Activated CD8-positive, alpha-beta memory T cell treated with anti-CD3 and anti-CD28 coated beads for 24 hours (primary cell): ENCODE measurements at places on chromosomes 2 and 18.
A peak's percentile ranks its signal among the peaks of the same experiment; 100 is the strongest.

- peak; percentile 57 for DNase-seq
These were observed 70.4 kb upstream of the CYP1B1 start for GRCh38 chr2:38146275-38146906.

- no peak for DNase-seq
These were observed 113.4 kb upstream of the GLI2 start for GRCh38 chr2:120622159-120622869.

DNA sequence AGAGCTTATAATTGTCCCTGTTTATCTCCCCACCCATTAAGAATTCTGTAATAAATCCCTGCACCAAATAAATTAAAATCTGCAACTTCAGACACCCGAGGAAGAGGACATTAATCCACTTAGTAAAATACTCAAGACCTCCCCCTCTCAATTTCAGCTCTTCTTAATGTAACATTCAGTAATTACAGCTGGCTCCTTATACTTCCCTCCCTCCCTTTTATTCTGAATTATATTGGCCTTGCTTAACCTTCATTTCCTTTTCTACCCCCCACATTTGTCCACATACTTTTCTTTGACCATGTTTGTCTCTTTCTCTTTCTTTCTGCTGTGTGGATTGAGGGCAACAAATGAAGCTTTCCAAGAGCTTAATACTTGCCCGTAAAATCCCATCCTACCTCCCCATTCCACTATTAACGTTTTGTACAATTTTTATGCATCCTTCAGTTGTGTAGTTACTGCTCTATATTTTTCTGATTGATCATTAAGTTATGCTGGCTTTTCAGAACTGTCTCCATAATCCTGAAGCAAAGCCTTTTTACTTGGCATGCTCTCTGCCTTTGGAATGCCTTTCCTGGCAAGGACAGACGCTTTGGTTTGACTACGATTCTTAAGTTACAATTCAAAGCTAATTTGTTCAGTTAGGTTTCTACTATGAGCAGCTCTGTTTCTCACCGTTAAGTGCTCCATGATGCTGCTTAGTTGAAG lies 580.1 kb downstream of the ZEB2 start:
- DNase-seq = no peak

DNA sequence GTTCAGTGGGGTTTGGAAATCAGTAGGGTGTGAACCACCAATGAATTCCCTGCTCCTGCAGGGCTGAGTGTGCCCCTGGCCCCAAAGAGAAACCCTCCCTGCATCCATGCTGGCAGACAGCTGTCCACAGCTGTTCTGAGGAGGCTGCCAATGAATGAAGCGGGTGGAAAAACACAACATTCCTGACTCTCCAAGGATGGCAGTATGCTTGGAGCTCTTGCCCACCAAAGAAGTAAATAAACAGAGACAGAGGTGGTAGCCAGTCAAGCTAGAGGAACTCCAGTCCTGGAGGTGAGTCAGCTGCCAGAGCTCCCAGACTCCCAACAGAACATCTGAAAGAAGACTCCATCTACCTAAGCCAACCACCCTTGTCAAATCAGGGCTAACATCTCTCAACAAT lies 6.2 kb downstream of the ZBTB7C start:
- DNase-seq = no peak

DNA sequence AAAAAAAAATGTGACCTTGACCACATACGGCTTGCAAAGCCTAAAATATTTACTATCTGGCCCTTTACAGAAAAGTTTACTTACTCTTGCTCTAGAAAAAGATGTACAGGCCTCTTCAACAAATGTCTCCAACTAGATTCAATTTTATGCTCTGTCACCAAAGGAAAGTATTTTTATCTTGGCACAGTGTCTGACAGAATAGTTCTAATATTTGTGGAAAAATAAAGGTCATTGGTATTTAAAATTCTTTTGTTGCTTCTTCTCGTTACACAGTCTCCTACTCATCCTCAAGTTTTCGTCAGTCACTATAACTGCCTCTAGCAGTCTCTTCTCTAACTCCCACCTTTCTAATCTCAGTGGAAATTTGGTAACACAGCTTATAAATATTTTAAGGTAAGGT lies 1.4 kb downstream of the RBKS start:
- no peak for DNase-seq

GRCh38 chr2:218081063-218081462 lies 12.0 kb downstream of the RUFY4 start:
- no peak for DNase-seq

DNA sequence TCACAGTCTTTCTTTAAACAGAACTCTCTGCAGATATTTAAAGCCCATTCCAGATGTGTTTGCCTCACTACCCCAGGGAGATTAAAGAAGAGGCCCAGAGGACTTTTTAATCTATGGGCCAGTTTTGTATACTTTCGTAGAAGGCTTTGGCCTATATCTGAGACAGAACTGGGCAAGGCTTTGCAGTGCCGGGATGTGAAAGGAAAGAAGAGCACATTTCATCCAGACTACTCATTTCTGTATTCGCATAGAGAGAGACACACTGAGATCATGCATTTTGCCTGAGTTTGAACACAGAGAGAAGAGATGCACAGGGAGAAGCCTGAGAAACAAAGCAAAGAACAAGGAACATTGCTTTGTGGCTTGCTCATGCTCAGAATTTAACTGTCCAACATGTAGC lies 54.9 kb upstream of the SLC5A7 start:
- no peak for DNase-seq

- DNase-seq = no peak
These were observed 179.9 kb upstream of the NETO1 start for GRCh38 chr18:73047688-73048087.

GRCh38 chr18:9951022-9951859 lies 37.4 kb downstream of the VAPA start:
- no peak for DNase-seq

- peak; percentile 85 for DNase-seq
These were observed 42.6 kb upstream of the EDAR start for GRCh38 chr2:109031476-109032228.

DNA sequence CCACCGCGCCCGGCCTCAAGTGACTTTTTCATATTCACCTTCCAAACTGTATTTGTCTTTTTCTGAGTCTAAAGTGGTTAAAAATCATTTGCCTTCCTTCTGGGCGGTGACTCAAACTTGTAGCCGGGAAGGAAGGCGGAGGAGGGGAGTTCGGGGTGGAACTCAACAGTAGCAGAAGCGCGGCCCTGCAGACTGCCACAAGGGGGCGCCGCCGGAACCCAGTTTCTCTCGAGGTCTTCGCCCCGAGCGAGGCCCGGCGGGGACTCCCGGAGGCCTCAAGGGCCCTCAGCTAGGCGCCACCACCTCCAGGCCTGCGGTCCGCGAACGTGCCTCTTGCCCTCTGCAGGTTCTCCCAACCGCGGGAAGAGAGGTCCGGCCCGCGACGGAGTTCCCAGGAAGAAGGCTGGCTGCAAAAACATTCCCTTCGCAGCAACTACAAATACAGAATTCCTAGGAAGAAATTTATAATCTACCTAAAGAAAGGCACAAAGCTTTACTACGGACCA lies 16.8 kb upstream of the ITM2C start:
- DNase-seq = peak; percentile 98

DNA sequence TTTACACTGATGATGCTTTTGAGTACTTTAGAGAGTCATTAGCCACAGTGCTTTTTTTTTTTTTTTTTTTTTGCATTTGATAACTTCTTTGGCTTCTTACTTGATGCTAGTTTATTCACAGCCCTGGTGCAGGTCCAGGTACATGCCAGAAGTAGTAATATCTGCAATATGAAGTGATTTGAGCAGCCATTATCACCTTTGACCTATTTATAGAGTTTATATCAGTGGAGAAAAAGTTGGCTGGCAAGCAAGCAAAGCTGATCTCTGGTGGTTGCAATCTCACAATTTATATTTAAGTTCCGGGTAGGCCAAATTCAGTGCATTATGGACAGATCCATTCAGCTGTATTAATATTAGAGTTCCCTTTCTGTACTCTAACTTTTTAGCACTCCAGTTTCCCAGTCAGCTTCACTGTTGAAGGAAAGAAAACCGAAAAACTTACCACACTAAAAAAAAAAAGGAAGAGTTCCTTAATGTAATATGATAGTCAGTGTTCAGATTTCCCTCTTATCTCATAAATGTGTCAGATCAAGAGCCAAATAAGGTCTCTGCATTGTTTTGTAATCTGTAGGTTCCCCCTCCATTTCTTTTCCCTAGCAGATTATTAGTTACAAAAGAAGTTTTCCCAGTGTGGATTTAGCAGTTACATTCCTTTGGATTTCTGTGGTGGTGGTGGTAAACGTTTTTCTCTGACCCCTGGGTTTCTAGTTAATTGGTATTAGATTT lies 78.6 kb downstream of the HAUS1 start:
- DNase-seq = no peak

- DNase-seq = no peak
These were observed 362.9 kb downstream of the ZEB2 start for GRCh38 chr2:144156736-144157640.

DNA sequence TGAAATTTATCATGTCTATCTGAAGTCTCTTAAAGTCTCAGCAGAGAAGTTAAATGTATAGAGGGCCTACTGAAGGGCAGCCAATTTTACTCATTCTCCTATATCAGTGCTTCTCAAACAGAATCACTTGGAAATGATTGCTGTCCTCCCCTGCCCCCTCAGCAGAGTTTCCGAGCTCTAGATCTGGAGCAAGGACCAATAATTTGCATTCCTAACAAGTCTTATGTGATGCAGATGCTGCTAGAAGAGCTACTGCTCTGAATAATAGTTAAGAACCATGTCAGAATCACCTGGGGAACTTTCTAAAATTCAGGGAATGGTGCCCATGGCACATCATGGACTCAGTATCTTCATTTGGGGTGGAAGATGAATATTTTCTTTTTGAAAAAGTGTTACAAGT lies 105.6 kb upstream of the EPHA4 start:
- DNase-seq = no peak

DNA sequence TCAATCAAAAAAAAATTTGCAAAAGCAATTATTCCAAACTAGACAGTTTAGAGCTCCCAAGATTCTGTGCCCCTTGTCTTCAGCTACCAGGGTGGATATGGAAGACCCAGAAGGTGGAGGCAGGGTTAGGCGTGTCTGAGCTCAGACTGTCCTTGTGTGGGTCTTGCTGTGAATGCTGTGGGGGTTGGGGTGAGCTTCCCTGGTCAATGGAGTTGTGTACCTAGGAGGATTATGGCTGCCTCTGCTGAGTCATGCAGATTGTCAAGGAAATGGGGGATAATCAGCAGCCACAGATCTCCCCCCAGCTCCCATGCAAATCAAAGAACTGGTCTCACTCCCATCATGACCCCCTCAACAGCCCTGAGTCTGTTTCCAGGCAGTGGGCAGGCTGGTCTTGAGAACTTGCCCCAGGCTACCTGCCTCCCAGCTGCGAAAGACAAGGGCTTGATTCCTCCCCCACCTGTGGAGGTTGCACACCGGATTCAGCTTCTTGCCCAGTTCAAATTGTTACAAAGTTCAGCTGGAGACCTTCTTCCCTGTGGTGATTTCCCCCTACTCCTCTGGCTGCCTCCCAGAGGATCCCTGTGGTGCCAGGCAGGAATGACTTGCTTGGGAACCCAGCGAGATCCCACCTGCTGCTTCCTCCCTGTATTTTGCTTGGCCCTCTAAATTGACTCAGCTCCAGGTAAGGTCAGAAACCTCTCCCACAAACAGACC lies 77.0 kb downstream of the RAD51AP2 start:
- DNase-seq = no peak

DNA sequence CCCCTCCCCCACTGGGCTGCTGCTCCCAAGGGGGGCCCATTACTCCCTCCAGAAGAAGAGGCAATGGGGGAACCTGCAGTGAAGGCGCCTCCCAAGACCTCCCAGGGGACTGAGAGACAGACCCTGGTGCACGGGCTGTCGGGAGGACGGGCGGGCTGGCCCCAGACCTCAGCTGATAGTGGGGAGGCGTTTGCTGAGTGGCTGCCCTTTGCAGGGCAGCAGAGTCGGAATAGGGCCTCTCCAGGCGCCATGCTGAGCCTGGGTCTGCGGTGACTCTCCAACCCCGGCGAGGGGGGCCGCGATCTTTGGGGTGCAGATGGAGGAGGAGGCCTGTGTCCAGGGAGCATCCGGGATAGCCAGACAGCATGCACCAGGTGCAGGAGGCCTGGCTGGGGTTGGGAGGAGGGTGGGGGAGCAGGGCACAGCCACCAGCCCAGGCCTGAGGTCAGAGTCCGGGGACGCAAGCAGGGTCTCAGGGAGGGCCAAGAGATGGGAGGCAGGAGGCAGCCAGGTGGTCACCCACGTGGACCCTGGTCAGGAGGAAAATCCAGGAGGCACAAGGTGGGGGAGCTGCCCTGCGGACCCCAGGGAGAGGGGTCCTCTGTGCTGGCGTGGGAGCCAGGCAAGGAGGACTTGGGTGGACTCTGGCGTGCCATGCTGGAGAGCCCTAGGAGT lies 11.0 kb downstream of the CROCC2 start:
- no peak for DNase-seq

DNA sequence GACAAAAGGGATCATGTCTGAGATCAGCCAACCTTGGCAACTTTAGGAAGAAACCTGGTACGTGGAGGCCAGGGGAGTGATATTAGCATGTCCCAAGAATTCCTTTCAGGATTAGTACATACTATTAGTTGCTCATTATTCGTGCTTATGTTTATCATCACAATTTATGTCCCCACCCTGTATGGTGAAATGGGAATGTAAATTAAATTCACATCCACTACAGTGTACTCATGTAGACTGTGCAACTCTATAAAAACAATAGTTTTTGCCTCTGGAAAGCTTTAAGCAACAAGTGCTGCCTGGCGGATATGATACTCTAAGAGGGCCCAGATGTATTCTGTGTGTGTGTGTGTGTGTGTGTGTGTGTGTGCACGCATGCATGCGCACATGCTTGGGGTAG lies 110.7 kb downstream of the GALNT14 start:
- DNase-seq = no peak

DNA sequence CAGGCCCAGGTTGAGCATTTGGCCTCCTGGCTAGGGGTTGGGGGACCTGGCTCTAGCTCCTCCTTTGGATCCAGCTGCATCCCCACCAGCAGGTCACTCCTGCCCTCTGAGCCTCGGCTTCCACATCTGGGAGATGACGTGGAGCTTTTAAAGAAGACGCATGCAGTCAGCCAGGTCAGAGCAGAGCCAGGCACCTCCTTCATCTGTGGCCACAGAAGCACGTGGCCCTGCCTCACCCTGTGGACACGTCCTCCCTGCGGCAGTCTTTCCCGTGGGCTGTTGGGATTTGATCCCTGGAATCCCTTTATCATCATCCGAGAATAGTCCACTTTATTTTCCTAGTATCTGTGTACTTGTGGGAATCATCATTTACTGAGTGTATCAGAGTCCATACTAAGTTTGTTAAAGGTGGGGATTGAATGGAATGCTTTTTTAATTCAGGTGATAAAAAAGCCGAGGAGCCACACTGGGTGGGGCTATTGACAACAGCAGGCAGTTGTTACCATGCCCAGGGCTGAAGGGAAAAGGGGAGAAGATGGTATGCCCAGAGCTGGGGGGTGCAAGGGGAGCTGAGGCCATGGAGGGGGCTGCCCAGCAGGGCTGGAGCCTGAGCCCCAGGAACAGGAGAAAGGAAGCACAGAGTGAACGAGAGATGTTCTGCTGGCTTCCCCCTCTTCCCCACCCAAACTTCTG lies 170.1 kb downstream of the LAMA1 start:
- DNase-seq = no peak

GRCh38 chr2:36633470-36634092 lies 35.6 kb upstream of the FEZ2 start:
- no peak for DNase-seq
